ENCODE measurements at places on chromosomes 3 and 15. TPM values are rescaled to one million over a fixed set of nuclear protein-coding genes. Genes with fewer than 3 reads are reported as not detected.

POMGNT2 gene
- total RNA-seq: 23.0 TPM

HRG gene
- not detected for total RNA-seq

TAGLN3 gene
- total RNA-seq: not detected

LRRC3B gene
- 0.38 TPM for total RNA-seq

USP13 gene
- total RNA-seq: 122 TPM

AGBL1 gene
- not detected for total RNA-seq

OR5K2 gene
- not detected for total RNA-seq

P3H2 gene
- total RNA-seq: 1.3 TPM

SIDT1 gene
- total RNA-seq: 0.62 TPM

DNA sequence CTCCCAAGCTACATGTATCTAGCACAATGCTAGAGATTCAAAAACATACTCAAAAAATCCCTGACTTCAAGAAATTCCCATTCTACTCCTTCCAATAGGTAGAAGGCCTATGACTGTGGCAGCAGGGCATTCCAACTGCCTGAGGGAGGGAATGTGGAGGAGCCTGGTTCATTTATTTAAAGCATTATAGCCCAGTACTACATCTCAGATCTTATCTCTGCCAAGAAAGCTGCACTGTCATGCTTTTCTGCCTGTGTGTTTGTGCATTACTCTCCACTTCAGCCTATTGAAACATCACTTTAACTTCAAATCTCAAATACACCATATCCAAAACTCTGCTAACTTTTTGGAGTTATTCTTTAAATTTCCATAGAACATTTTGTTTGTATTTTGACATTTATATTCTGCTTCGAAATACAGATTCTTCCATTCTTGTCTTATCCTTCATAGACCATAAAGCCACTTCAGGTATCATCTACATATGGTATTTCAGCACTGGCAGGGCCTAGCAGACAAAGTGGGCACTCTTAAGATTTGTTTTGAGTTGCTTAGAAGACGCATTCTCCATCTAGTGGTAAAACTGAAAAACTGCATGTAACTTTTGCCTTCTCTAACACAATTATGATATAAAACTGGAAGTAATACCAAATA, 59.1 kb upstream of the NEDD4 start:
- DNase-seq: no peak

DNA sequence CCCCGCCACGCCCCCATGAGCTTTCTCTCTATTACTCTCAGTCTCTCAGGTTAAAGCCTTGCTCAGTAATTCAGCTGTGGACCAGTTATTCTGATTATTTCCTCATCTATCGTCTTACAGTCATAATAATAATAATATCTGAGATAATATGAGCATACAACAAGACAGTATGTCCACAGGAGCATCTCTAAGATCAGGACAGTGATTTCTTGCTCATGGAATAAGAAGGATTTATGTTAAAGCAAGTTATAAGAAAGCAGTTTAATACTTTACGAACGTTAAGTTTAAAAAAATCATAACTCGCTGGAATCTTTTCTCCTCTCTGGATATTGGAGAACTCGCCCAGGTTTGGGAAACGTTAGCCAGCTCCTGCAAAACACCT, 643 bp upstream of the LMCD1 start:
- DNase-seq: no peak

DNA sequence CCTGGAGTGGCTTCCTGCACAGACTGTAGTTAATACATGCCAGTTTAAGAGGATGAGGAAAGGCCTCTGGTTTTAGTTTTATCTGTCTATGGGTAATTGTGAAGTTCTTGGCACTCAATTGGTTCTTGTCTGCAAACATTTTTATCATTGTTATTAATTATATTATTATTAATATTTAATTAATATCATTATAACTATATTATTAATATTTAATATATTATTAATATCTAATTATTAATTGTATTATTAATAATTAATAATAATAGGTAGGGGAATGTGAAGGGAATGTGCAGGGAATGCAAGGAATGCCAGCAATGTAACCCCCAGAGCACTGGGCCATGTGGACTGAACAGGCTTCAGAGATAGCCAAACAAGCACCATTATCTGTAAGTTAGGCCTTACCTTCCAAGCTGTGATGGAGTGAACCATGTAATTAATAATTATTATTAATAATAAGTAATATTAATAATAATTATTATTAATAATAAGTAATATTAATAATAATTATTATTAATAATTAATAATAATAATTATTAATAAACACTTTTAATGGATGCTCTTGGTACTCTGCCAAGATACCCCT, 79.8 kb upstream of the NMNAT3 start:
- no peak for DNase-seq

DNA sequence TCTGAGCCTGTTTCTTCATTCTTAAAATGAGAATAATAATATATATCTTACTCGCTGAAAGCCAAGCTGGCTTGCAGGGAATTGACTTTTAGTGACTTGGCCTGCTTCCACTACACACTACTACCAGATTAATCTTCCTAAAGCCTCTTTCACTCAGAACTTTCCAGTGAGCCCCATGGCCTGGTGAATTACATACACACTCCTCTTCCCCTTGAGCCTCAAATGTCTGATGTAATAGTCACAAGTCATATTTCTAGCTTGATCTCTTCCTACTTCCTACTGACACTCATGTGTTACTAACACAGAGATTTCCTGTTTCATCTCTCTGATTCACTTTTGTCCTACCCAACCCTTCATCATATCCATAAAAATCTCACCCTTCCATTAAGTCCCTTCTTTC, 82.7 kb upstream of the SOX2 start:
- DNase-seq: no peak

DNA sequence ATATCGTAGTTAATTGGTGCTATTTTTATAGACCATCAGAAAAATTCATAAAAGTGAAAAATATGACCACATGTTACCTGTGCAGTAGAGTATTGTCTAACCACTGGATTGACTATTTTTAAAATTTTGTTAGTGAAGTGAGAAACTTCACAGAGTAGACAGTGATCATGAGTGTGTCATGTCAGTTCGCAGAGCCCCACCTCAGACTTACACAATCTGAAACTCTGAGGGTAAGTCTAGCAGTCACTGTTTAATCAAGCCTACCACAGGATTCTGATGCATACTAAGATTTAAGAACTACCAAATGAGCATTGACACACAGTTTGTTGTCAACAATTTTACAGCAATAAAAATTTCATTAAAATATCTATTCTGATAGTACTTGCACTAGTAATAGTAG, 552.9 kb upstream of the SUCLG2 start:
- no peak for DNase-seq

DNA sequence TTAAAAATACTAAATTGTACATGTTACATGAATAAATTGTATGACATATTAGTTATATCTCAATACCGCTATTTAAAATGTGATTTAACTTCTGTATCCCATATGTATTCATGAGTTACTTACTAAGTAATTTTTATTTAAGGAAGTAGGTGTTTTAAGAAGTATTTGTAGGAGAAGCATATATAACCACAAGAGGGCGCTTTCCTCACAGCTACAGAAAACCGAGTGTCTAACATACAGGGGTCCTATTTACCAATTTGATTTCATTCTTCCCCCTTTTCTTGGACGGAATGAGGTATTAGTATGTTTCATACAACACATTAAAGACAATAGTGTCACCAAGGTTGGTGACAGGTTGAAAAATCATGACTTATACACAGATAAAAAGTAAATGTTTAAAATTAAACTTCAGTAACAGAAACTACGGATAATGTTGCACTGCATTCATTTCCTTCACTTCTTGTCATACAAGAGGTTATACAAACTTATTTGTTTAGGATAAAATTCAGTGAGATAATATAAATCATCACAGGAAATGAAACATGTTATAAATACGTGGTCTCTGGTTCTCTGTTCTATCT, 253.6 kb downstream of the MAGI1 start:
- no peak for DNase-seq

GRCh38 chr15:93985176-93985575, 246.2 kb upstream of the MCTP2 start:
- no peak for DNase-seq

DNA sequence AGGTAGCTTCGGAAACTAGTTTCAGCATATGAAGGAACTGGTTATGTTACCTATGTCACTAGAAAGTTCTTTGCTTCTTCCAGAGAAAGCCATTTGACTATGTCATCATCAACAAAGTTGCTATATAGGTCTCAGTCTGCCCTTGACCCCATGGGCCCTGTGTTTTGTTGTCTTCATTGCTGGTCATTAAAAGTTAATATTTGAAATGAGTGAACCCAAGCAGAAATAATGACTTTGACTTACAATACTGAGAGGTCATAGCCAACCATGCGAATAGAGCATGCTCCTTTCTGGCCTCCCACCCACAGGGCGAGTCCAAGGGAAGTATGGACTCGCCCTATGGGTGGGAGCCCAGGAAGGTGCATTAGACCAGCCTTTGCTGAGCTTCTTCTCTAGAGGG, 40.9 kb downstream of the APH1B start:
- DNase-seq: no peak

DNA sequence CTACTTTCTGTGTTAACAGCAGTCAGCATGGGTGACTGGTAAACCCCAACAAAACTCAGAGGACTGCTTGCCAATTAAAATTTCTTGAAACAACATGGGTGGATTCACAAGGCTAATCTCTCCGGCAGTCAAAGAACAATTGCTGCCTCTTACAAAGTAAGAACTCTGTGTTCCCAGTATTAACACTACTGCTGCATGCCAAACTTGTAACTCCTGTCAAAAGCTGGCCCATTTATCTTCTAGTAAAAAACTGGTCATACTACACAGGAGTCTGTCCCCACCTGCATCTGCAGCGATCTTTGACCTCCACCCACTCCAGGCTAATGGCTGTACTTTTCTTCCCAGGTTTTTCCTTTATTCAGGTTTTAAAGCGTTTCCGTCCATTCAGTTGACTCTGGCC, 8.7 kb upstream of the ZNF589 start:
- no peak for DNase-seq

- peak; percentile 64 for DNase-seq
Measured at GRCh38 chr3:195885036-195885891, 23.1 kb downstream of the TNK2 start.

DNA sequence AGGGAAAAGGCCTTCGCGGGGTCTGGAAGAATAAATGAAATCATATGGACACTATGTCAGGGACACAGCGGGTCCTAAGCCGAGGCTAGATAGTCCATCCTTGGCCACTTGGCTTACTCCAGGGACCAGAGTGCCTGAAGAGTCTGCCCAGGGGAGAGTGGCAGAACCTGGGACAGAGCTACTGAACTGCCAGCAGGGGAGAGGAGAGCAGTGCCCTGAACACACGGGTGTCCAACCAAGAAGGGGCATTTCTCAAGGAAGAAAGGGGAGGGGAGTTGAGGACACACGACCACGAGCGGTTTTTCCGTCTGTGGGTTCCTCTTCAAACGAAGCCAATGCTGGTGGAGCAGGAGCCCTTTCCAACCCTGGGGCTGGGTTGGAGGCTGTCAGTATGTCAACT, 1.0 kb downstream of the ACAN start:
- DNase-seq: no peak

DNA sequence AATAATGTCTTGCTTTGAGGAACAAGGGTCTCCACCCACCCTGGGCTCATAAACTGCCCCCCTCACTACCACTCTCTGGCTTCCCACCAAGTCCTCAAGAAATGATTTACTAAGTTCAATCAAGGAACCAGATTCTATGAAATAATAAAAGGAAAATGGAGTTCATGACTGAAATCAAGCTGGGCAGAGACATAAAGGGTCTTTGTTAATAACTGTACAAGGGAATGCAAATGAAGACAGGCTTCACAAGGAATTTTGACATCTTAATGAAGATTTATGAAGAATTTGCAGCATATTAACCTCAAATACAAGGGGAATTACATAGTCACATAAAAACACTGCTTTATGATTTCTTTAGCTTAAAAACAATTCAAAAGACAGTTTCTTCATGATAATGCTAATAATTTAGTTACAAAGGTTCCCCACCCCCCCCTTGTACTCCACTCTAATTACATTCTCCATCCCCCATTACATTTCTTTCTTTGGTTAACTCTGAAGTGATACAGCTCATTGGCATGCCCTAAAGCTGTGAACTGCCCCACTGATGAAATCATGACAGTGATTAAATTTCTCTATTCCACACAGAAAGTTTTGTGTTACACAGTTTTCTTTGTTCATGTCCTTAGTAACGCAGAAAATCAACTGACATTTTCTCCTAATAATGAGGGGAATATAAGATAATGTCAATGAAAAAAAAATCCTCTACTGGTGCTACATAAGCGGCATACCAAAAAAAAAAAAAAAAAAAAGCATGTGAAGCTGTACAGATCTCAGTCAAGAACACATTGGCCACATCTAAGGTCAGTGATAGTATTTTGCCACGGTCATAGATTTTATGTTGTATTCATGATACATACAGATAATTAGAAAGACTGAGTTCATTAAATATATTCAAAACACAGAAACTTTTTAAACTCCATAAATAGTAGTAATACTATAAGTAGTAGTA, 54.4 kb downstream of the WWTR1 start:
- DNase-seq: no peak

DNA sequence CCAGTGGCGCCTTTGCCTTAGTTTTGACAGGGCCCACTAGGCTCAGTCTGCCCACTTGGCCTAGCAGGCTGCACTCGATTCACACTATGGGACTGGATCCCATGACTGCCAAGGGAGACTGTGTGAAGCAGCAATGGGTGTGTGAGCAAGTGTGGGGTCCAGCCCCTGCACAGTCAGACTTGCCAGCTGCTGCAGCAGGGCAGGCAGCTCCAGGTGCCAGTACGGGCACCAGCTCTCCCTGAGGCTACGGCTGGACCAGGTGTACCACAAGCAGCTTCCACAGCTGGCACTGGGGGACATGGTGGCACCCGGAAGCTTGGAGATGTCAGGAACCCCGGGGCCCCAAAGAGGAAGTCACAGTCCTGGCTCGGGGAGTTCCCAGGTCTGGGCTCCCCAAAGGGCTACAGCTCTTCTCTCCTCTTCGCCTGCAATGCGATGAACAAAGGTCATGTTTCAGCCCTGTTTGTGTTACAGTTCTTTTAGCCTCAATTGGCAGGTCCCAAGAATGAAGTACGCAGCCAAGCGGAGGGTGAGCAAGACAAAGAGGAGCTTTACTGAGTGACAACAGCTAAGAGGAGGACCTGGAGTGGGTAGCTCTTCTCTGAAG, 67.1 kb downstream of the PIK3CB start:
- DNase-seq: no peak

DNA sequence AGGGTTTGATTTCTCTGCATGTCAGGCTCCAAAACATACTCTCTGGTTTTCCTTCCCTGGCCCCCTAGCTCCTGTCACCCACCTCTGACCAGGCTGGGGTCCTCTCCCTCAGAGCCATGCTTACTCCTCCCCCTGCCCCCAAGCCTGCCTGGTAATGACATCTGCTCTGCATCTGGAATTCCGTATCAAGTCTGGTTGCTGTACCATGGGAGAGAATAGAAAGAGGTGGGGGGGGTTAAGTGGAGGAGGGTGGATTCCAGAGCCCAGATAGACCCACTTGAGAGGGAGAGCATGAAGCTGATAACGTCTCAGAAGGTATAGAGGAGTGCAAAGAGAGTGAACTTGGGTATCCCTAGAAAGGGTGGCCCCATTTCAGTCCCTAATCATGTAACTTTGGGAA, 4.2 kb downstream of the IGDCC4 start:
- no peak for DNase-seq

GRCh38 chr3:492586-493316, 296.2 kb downstream of the CHL1 start:
- DNase-seq: no peak

GRCh38 chr3:25508901-25509300, 80.8 kb downstream of the RARB start:
- no peak for DNase-seq

- no peak for DNase-seq
Measured at GRCh38 chr3:46574243-46574646, 8.1 kb upstream of the LRRC2 start.

Data from Right ventricle myocardium inferior (tissue), 1 donor.